Ascending aorta (tissue), 2 donors: ENCODE measurements at places on chromosomes 1 and 21.

- DNase-seq, result no peak
Observed at GRCh38 chr1:246773213-246773641, 49.0 kb downstream of the SCCPDH start.

GRCh38 chr1:204997591-204998355 lies 45.2 kb upstream of the CNTN2 start:
- DNase-seq, result no peak

- no peak for DNase-seq
Observed at GRCh38 chr1:168991667-168992475, 114.6 kb upstream of the ATP1B1 start.

GRCh38 chr1:113542221-113542701 lies 151.9 kb downstream of the MAGI3 start:
- DNase-seq, result no peak

DNA sequence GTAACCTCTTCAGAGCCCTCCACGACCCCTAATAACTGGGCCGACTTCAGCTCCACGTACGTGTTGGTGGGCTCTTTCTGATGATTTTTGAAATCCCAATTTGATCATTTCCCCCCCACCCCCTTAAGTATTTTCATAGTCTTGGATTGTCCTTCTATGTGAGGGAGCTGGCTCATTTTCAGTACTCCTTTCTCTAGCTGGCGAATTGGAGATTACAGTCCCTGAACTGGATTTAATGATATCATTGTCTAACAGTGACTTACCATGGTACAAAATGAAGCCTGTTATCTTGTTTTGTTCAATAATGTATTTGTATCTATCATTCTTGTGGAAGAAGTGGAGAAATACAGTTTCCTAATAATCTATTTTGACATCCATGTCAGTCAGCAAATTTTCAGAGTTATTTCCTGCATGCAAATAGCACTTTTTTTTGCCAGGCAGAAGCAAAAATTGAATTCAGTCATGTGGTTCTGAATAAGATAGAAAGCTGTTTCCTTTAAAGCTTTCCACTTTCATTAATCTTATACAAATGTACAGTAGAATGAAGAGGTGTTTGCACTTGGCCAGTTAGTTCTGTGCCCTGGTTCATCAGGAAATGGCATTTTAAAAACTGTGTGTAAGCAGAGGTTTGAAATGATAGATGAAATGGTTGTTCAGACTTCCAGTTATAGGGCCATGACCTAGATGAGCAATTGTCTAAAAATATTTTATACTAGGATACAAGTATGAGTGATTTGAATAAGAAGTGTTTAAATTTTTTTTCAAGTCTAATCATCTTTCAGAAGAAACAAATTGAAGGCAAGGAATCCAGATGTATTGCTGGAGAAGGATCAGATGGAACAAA lies 104.2 kb downstream of the ATP5PO start:
- no peak for DNase-seq
